ENCODE measurements at places on chromosomes 6 and 20.

DNA sequence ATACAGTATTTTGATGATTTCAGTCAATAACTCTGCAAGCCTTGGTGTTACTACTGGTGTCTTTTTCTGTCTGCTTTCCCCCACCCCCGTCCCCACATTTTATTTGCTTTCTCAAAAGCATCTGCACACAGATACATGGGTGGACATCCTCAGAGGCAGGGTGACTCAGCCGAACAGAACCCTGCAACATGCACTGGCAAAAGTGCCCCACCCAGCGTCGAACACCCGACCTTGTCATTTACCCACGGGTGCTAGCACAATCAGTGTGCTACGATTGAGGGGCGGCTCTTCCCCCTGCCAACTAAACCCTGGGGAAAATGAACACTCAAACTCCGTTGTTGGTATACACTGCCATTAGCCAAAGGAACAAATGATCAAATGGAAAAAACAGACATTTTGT is 115.9 kb upstream of the NAA20 start:
- DNase-seq, result no peak

DNA sequence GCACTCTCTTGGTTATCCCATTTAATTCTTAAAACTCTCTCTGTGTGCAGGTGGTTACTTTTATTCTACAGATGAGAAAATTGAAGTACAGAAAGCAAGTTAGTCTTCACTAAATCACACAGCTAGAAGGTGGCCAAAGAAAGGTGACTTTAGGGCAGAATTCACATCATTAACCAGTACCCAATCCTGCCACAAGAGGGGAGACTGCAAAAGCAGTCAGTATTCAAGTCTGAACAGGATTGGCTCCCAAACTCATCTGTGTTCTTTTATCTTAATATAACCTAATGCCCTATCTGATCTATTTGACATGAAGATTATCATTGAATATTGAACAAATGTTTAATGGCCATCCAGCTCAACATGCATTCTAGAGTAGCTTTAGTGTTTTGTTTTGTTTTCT is 225.3 kb upstream of the FAM83B start:
- no peak for DNase-seq

DNA sequence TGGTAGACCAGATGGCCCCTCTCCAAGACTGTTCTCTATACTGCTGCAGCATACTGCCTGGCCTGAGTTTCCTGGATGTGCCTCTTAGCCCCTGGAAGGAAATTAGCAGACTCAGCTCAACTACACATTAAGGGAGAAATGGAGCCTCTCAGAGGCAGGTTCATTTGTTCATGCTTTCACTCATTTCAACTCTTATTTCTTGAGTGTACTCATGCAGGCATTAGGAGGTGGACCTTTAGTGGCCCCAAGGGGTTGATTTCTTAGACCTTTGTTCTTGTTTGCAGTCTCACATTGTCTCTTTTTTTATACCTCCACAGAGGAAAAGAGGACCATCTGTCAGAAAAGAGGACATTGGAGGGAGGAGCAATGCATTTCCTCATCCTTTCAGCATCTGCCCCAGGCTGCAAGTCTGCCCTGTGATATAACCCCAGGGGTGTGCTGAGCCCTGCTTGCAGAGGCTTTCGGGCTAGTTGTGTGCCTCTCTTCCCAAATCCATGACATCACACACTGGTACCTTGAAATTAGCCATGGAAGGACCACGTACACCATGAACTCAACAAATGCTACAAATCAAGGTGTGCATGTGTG is 456.2 kb downstream of the CD83 start:
- DNase-seq, result no peak

GRCh38 chr6:159978291-159979135 is 9.6 kb downstream of the IGF2R start:
- no peak for DNase-seq

- no peak for DNase-seq
Measured at GRCh38 chr6:6806844-6807518, 218.5 kb downstream of the LY86 start.

DNA sequence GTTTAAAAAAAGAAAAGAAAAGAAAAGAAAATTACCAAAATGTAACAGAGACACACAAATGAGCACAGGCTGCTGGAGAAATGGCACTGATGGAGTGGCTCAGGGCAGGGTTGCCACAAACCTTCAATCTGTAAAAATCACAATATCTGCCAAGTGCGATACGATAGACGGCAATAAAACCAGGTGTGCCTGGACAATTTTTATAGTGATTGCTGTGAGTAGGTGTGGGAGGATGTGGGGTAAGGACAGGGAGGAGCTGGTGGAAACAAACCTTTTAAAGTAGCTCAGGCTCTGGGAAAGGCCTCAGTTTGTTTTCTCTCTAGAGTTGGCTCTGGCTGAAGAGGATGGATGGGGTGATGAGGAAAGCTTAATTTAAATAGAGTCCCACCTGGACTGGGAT is 592.7 kb upstream of the AGPAT4 start:
- no peak for DNase-seq

DNA sequence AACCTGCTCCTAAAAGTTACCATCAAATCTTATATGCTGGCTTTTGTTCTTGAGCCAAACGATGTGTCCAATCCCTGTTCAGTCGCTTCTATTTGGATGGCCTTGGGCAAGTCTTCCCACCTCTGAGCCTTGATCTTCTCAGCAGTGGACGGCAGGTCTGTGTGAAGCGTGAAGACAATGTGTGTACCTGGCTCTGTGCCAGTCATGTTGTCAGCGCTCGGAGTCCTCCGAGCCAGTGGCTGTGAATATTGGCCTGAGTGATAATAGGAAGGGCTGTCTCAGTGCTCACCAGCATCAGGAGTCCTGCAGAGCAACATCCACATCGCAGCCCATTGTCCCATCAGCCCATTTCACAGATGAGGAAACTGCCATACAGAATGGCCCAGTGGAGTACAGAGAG is 219.0 kb downstream of the CDC5L start:
- DNase-seq, result no peak

- peak; percentile 20 for DNase-seq
Measured at GRCh38 chr6:21438237-21438985, 155.1 kb upstream of the SOX4 start.

DNA sequence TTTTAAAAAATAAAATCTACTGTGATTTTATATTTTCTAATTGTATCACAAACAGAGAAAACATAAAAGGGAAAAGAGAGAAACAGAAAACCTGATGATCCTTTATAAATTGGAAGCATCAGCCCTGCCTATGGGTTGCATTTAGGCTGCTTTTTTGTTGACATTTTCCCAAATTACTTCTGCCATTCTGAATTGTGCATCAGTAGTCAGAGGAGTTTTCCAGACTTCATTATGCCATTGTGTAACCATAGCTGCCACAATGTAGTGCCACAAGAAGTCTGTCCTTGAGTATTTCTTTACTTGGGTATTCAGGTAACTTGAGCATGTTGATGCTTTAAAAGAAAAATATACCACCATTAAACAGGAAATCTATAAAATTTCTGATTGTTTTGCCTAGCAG is 130.3 kb downstream of the HACE1 start:
- no peak for DNase-seq

DNA sequence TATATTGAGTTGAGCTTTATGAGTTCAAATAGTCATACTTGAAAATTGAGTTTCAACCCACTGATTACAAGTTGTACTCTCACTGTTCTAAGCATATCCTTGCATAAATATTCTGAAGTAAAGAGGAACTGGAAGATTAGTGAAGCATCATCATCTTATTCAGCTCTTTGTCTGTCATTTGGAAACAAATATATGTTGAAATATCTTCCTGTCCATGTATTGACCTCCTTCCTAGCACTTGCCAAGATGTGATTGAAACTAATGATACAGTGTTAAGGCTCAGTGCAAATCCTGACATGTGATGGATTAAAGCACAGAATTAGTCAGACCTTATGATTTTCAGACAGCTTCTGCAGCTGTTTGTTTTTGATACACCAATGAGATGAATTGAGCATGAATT is 434.3 kb downstream of the TBC1D32 start:
- no peak for DNase-seq

GRCh38 chr20:38127920-38128528 is 37.0 kb downstream of the TGM2 start:
- no peak for DNase-seq

DNA sequence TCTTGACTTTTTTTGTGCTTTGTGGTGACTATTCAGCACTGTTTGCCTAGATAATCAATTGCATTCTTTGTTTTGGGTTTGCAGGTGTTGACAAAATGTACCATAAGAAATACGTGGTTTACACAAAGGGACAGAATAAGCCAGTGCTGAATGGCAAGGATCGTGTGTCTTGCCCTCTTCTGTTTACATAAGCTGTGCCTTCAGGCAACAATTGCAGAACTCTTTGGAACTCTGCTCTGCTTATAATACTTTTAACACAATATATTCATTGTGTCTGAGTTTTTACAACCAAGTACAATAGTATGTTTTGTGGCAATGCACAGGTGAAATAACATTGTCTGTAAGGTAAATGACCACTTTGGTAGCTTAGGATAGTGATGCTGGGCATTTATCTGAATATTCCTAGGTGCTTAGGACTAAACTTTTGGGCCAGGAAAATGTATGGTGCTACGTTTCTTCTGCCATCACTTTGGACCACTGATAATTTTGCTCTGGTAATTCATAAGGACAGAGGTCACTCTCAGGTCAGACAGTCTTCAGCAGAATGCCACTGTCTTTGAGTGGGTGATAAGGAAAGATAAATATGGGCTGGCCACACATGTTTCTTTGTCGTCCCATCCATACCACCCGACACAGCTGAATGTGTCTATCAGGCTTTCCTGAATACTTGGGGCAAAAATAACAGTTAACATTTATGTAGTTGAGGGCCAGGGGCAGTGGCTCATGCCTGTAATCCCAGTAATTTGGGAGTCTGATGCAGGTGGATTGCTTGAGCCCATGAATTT is 344.6 kb upstream of the IMPG1 start:
- no peak for DNase-seq

DNA sequence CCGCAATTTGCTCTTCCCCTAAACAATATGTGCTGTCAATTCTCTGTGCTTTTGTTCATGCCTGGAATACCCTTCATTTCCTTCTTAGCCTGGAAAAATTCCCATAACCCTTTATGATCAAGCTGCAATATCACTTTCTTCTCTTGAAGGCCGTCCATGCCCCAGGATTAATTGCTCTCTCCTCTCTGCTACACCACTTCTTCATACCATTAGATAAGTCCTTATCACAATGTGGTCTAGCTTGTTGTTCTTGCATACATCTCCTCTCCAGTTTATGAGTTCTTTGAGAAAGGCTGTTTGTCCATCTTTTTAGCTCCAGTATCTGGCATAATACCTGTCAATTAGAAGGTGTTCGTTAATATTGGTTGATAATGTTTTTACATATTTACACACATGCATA is 111.2 kb upstream of the SAMD5 start:
- DNase-seq, result no peak

DNA sequence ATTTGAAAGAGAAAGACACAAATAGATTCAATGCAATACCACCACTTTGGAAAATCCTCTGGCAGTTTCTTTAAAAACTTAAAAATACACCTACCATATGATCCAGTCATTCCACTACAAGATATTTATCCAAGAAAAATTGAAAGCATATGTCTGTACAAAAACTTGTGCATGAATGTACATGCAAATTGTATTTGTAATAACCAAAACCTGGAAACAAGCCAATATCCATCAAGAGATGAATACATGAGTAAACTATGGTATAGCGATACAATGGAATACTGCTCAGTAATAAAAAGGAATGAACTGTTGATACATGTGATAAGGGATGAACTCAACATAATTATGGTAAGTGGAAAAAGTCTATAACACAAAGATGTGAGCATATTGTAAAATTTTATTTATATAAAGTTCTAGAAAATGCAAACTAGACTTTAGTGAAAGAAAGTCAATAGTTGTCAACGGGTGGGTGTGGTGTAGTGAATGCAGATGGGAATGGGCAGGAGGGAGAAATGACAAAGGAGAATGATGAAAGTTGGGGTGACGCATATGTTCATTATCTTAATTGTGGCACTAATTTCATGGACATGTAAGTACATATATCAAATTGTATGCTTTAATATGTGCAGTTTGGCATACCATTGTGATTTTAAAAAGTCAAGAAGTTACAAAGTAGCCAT is 347.5 kb downstream of the SAMD5 start:
- no peak for DNase-seq

- DNase-seq, result no peak
Measured at GRCh38 chr6:110255211-110255750, 75.1 kb downstream of the CDC40 start.

- DNase-seq, result no peak
Measured at GRCh38 chr20:17077030-17077429, 149.8 kb upstream of the PCSK2 start.

GRCh38 chr20:50301712-50302111 is 111.1 kb downstream of the CEBPB start:
- DNase-seq, result no peak

GRCh38 chr6:148173548-148173947 is 169.1 kb upstream of the SASH1 start:
- no peak for DNase-seq

GRCh38 chr6:114833211-114833610 is 490.4 kb upstream of the HS3ST5 start:
- DNase-seq, result no peak

GRCh38 chr20:61940491-61940890 is 125.2 kb downstream of the TAF4 start:
- DNase-seq, result no peak

- no peak for DNase-seq
Measured at GRCh38 chr6:160298121-160298520, 39.5 kb upstream of the SLC22A2 start.
